ENCODE measurements at places on chromosomes 13 and 19.
A peak's percentile ranks its signal among the peaks of the same experiment; 100 is the strongest.

DNA sequence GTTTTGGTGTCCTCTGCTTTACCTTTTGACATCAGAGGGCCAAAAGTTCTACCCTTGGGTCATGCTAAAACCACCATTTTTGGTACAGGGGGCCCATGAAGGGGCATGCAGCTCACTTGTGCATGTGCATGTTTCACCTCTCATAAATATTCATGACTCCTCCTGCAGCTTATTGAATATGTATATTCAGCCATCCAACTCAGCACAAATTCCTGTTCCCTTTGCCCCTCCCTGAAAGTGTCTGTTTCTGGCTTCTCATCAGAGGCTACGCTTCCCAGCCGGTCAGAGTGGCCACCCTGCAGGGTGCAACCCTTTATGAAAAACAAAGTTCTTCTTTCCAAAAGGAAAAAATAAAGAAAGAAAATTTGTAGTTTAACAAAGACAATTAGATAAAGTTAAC, 82.3 kb upstream of the UQCRFS1 start:
- no peak for DNase-seq

DNA sequence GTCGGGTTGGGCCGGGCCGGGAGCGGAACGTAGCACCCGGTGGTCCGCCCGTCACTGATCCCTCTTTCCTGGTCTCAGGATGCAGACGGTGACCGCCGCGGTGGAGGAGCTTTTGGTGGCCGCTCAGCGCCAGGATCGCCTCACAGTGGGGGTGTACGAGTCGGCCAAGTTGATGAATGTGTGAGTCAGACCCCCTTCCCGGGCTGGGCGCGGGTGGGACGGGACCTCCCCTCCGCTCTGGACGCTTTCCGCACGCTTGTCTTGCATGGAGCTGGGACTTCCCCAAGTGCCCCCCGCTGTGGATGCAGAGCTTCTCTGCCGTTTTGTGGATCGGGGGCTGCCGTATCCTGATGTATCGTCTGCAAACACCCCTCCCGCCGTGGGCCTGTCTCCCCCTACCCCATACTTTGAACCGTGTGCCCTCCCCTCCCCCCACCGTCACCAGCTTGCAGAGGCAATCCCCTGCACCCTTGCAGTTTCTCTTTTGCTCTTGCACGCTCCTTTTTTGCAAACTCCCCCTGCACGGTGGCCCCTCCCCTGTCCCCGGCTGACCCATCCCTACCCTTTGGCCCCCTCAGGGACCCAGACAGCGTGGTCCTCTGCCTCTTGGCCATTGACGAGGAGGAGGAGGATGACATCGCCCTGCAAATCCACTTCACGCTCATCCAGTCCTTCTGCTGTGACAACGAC, 669 bp downstream of the GADD45B start:
- DNase-seq = peak; percentile 83

- no peak for DNase-seq
These were observed 8.3 kb downstream of the CDC37 start for GRCh38 chr19:10395003-10395402.

DNA sequence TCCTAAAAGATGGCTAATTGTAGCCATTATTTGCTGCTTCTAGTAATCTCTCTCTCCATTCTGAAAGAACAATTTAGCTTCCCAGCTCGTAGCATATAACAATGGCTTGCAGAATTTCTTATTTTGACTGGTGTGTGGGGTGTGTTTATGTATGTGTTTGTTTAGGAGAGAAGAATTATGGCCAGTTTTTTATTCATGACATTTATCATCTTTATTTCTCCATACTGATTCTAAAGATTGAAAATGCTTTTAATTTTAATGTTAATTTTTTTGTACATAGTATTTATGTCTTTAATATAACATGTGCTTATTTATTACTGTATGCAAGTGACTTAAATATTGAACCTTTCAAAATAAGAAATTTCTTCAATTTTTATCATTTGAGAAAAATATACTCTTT, 115.8 kb upstream of the TMTC4 start:
- no peak for DNase-seq

DNA sequence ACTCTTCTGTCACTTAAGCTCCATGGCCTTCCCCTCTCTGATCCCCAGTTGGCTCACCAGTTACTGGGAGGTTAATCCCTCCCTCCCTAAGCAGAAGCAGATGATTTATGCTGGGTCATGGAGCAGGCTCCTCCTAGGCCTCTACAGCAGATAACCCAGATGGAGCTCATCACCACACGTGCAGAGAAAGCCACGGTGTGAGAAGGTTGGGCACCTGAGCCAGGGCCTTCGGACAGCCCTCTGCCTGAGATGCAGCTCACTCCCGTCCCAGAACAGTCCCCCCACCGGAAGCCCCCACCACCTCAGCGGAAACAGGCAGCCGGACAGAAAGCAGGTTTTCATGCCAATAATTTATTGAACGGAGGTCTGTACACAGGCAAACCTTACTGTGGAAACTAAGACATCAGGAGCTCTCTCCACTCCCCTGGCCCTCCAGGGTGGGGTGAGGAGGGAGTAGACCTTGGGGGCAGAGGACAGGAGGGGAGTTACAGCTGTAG, 9.8 kb downstream of the ZNF526 start:
- no peak for DNase-seq

GRCh38 chr13:42181381-42181953, 90.5 kb upstream of the AKAP11 start:
- no peak for DNase-seq

GRCh38 chr19:44735011-44735410, 13.5 kb upstream of the BCL3 start:
- DNase-seq = no peak

DNA sequence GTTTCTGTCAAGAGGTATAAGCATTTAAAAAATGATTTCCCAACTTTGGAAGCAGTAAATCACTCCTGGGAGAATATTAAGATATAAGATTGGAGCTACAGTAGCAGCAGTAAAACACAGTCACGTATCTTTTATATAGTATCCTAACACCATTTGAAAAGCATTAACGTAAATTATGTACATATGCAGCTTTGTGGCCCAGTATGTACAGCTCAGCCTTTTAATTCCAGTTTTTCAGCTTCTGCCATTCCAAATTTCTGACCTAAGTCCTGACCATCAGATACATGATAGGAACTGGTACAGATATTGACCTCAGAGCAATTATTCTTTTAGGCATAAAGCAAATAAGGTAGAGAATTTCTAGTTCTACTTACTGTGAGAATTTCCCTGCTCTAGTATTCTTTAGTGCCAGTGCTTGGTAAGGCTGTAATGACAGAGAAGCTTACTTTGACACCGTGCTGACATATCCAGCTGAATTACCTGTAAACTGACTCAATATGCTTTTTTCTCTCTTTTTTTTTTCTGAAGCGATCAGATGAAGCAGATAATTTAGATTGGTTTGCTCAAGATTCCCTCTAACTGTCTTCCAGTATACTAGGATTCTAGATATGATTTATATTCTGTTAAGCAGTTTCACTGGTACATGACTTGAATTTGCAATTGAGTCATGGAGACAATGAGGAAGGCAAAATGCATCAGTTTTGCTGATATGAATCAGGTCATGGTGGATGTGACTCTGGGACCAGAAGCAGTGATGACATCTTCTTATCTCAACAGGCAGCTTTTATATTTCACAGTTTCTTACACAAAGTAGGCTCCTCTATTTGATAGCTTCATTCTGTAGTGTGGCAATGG, 703.6 kb downstream of the SLITRK6 start:
- DNase-seq = no peak

- DNase-seq = no peak
These were observed 23.5 kb downstream of the RHPN2 start for GRCh38 chr19:33040994-33041827.

- DNase-seq = no peak
These were observed 16.0 kb downstream of the TMEM272 start for GRCh38 chr13:51828730-51829567.

DNA sequence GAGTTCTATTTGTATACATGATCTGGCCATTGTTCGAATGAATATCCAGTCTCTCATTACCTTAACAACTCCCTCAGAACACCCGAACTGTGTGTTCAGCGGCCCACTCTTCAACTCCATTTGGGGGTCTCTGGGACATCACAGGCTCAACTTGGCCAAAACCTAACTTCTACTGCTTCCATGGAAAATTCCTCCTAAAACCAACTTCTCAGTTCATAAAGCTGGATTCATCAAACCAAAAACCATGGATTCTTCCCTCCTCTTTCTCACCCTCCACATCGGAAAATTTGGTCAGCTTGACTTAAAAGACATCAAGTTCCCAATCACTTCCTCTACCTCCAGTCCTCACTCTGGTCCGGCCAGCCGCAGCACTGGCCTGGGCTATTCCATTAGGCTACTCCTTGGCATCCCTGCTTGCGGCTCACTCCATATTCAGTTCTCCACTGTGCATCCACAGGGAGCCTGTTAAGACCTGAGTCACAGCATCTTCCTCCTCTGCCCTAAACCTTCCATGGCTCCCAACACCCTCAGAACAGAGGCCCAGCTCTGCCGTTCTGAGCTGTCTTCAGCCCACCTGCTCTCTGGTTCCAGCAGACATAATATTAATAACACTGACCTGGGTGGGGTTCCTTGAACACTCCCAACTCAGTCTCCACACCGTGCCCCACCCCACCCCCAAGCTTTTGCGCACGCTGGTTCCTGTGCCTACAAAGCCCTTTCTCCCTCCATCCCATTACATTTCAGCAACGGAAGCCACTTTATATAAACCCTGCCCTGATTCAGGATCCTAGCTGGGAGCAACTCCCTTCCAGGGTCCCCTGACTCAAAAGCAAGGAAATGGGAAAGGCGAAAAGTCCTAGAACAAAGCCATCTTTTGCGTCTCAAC, 1.1 kb downstream of the ZNF792 start:
- no peak for DNase-seq

- DNase-seq = no peak
These were observed 14.3 kb upstream of the LRRC63 start for GRCh38 chr13:46197299-46198048.

- peak; percentile 44 for DNase-seq
These were observed 4.8 kb downstream of the STK24 start for GRCh38 chr13:98571955-98572662.

DNA sequence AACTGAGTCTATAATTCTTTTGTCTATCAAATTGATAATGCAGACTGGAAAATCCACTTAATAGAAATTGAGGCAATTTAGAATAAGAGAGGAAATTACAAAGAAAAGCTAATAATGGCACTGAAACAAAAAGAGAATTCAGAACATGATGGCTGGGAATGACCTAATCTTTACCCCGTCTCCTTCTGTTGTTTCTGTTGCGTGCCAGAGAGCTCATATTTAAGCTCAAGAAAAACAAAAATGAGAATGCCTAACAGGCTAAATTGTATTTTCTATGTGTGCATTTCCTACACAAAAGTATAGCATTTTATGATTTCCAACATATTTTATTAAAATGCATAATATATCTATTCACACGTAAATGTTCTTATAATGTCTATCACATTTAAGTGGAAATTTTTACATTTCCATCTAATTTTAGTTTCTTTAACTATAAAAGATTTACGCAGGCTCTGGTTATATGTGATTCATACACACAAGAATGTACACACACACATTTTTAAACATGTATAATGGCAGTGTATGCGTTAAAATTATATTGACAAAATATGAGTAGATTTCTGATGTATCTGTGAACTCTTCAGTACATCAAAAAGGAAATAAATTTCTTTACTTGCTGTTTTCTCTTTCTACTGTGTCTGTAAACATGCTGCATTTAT, 432.3 kb downstream of the SLITRK6 start:
- no peak for DNase-seq

DNA sequence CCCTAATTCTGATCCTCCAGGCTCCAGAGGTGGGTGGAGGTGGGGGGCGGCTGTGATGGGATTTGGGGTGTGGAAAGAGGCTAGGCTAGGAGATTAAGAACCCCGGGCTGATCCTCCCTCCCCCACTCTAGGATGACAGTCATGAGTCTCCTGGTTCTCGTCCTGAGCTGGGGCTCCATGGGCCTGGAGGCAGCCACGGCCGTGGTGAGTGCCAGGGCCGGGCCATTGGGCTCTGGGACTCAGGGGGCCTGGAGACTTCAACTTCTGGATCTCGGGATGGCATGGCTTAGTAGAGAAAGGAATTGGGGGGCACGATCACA, 13.9 kb downstream of the TTYH1 start:
- no peak for DNase-seq

- no peak for DNase-seq
These were observed 13.6 kb upstream of the HMGB1 start for GRCh38 chr13:30479154-30479882.

DNA sequence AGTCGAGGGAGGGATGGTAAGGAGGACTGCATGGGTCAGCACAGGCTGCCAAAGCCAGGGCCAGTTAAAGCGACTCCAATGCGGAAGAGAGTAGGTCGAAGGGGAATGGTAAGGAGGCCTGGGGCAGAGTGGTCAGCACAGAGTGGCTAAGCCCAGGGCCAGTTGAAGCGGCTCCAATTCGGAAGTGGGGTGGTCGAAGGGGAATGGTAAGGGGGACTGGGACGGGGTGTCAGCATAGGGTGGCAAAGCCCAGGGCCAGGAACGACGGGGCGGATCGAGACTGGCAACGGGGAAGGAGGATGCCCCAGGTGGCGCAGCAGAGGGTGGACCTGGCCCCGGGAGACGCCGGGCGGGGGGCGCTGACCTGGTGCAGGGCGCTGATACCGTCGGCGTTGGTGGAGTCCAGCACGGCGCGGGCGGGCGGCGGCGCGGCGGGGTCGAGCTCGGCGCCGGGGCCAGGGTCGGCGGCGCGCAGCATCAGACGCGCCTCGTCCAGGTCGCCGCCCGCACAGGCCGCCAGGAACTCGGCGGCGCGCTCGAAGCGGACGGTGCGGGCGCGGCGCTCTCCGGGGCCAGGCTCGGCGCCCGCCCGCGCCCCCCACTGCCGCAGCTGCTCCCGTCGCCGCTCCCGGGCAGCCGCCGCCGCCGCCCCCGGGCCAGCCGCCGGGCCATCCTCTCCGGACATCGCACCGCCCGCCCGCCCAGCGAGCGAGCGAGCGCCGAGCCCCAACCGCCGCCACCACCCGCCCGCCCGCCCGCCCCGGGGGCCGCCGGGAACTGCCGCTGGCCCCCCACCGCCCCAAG, at the start of gene PPP1R12C:
PPP1R12C (minus strand) TSS at position 779 of the 804 bp plus-strand sequence; CDS start at position 685, 94 bp downstream.
- DNase-seq = peak; percentile 36

- peak; percentile 66 for DNase-seq
These were observed 12.4 kb downstream of the NOSIP start for GRCh38 chr19:49567861-49568441.

DNA sequence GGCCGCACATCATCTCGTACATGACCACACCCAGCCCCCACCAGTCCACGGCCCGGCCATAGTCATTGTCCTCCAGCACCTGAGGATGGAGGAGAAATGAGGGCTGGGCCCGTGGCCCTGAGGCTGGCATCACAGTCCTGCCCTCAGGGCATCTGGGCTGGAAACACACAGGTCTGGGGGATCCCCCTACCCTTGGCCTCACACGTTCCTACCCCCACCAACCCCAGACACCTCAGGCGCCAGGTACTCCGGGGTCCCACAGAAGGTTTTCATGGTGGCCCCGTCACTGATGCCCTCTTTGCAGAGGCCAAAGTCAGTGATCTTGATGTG, 9.5 kb upstream of the CCNP start:
- DNase-seq = no peak

GRCh38 chr19:11090997-11091702, 1.9 kb downstream of the LDLR start:
- no peak for DNase-seq

- no peak for DNase-seq
These were observed 410.9 kb upstream of the SPRY2 start for GRCh38 chr13:80751854-80752253.

GRCh38 chr13:51807041-51807440, 3.1 kb upstream of the DHRS12 start:
- DNase-seq = no peak
